Mucosa of gallbladder (tissue), 1 donor: ENCODE measurements at places on chromosomes 3 and 15. TPM values are rescaled to one million over a fixed set of nuclear protein-coding genes. Genes with fewer than 3 reads are reported as not detected.
A peak's percentile ranks its signal among the peaks of the same experiment; 100 is the strongest.

Gene CORO2B
- total RNA-seq = 2.9 TPM

Gene HDC
- 11.7 TPM for total RNA-seq

DNA sequence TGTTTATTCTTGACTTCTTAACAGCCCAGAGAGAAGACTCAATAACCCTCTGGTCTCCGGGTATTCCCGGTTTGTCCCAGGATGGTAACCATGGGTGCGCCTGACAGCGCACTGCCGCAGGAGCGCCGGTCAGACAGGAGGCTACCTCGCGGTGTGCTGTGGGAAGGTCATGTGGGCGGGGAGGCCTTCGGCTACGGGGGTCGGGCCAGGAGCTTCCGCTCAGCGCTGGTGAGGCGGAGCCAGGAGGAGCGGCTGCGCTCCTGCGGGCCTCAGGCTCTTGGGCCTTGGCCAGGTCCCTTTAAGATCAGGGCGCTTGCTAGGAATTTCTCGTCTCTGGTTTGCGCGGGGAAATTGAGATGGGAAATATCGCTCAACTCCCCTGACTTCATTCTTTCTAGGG lies 182.3 kb upstream of the NDN start:
- DNase-seq = peak; percentile 17

Gene KIF15
- total RNA-seq = 1.7 TPM

- no peak for DNase-seq
Observed at GRCh38 chr3:71554649-71555048, 28.9 kb downstream of the FOXP1 start.
